ENCODE measurements at places on chromosomes 5 and 9. TPM values are rescaled to one million over a fixed set of nuclear protein-coding genes. Genes with fewer than 3 reads are reported as not detected.

ALDOB gene
- total RNA-seq: 3.0 TPM

OLFML2A gene
- total RNA-seq: 48.3 TPM

DNA sequence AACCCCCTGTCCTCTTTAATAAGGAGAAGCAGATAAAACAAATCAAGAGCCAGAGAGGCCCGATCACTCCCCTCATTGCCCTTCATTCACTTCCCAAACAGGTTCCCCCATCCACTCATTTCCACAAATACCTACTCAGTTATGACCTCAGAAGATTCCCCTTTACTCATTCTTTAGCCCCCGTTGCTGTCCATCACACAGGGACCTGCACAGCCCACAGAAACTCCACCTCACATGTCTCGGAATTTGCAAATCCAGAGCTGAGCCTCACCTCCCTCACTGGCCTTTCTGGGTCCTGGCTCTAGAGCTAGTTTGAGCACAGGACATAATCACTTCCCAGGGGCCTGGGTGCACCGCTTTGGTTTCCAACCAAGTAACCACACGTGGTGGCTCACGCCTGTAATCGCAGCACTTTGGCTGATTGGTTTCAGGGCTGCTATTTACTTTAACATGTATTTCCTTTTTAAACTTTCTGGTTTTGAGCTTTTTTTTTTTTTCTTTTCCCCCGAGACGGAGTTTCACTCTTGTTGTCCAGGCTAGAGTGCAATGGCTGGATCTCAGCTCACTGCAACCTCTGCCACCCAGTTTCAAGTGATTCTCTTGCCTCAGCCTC is 17.8 kb downstream of the ATP6V0E1 start:
- DNase-seq: no peak

GRCh38 chr5:143080982-143081381 is 310.8 kb downstream of the ARHGAP26 start:
- no peak for DNase-seq

DNA sequence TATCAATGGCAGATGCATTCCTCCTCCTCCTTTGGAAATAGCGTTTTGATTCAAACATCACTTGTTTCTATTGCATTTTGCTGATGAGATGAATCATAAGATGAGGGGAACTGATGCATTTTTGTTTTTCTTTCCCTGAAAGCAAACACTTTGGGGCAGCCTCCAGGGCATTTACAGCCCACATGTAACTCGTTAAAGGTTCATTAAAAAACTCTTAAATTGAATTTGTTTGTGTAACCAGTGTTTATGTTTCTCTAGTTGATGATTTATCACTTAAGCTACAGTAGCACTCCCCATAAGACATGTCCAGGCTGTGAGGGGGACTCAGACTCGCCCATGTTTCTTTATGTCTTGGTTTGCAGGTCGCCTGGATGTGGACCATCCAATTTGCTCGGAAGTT is 246.1 kb upstream of the ANKH start:
- DNase-seq: no peak

OR1J2 gene
- not detected for total RNA-seq

Measured in mucosa of descending colon (tissue), 3 donors.